ENCODE measurements at places on chromosomes 2 and 18.

- DNase-seq, result no peak
Observed at GRCh38 chr18:48091869-48092497, 161.5 kb upstream of the SMAD2 start.

DNA sequence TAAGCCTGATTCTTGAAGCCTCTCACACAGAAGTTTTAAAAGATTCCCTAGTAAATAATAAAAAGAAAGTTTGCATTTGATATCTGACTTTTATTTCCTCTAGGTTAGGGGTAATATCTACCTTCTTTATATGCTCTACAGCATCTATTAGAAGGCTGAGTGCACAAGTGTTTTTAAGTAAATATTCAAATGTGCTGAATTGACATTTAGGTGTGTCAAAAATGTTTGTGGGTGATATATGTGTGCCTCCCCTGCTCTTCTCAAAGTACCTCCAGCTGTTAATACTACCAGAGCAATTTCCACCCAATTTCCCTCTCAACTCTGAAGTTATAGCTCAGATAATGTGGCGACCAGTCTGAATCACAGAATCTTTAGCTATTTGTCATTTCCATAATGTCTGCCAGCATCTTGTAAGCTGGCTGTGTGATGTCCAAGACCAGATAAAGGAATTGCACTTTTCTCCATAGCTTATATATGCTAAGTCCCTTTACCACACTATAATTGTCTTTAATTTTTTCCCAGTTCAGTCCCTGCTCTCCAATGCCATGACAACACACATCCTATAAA lies 24.4 kb upstream of the ERMN start:
- no peak for DNase-seq

DNA sequence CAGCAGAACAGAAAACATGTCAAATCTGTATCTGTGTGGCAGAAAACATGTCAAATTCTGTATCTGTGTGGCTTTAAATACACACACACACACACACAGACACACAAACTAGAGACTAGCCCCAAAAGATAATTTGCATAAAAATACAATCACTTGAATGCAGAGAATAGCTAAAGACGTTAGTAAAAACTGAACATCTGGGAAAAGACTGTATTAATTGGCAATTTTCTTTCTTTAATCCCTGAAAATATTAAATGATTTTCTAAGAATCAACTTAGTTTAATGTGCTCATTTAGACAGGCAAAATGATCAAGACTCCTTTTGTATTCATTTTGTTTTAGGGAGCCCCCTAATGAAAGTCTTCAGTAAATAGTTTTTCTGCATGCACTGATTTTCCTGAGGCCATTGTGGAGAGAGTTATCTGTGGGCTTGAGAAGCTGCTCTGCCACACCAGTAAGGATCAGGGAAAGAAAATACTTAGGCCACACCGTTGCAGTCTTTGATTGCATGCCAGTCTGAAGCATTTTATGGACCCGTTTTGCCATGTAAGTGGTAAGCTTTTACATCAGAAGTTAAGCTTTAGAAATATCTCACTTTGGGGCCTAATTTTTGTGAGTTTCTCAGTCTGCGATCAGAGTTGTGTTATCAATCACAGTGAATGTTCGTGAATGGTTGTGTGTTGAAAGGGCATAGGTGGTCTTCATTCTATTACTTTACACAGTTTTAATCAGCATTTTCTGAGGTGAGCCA lies 2.2 kb downstream of the SPATS2L start:
- no peak for DNase-seq

GRCh38 chr2:54577944-54578647 lies 122.0 kb downstream of the SPTBN1 start:
- no peak for DNase-seq

DNA sequence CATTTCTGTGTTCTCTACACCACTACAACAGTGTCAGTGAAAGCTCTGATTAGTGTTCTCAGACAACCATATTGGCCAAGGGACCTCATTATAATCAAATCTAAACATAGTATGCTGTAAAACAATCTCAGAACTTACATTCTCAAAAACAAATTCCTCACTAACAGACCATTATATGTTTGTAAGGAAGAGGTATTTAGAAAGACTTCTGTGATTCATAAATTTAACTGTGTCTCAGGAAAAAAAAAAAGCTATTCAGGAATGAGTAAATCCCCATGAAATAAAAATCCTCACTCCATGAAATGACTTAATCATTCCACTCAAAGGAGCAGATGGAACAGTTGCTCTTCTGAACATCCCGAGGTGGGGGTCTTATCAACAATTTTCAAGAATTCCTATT lies 413.0 kb downstream of the CDH2 start:
- no peak for DNase-seq

- no peak for DNase-seq
Observed at GRCh38 chr2:217990791-217991465, 11.9 kb downstream of the TNS1 start.
